ENCODE measurements at places on chromosomes 2 and 18. TPM values are rescaled to one million over a fixed set of nuclear protein-coding genes. Genes with fewer than 3 reads are reported as not detected.

The TIMM21 gene
- total RNA-seq, result 45.9 TPM

The EMILIN1 gene
- 0.37 TPM for total RNA-seq

The SIGLEC15 gene
- total RNA-seq, result 0.18 TPM

The TLX2 gene
- not detected for total RNA-seq

The UGT1A3 gene
- 0.88 TPM for total RNA-seq

The SALL3 gene
- not detected for total RNA-seq

The SCYGR5 gene
- total RNA-seq, result not detected
